ENCODE measurements at places on chromosomes 6 and 20.

- DNase-seq, result no peak
These were observed 93.8 kb upstream of the LY86 start for GRCh38 chr6:6494677-6495076.

- DNase-seq, result no peak
These were observed 13.8 kb downstream of the TBPL1 start for GRCh38 chr6:133966654-133967329.

GRCh38 chr20:37071481-37071911, 24.3 kb downstream of the RBL1 start:
- DNase-seq, result no peak

- no peak for DNase-seq
These were observed 13.7 kb upstream of the TMEM244 start for GRCh38 chr6:129874837-129875236.

All from activated naive CD8-positive, alpha-beta T cell treated with anti-CD3 and anti-CD28 coated beads, Interleukin-2, amount 50 U/mL, for 16 hours (primary cell).